ENCODE measurements at places on chromosomes 4 and X. TPM values are rescaled to one million over a fixed set of nuclear protein-coding genes. Genes with fewer than 3 reads are reported as not detected.

DNA sequence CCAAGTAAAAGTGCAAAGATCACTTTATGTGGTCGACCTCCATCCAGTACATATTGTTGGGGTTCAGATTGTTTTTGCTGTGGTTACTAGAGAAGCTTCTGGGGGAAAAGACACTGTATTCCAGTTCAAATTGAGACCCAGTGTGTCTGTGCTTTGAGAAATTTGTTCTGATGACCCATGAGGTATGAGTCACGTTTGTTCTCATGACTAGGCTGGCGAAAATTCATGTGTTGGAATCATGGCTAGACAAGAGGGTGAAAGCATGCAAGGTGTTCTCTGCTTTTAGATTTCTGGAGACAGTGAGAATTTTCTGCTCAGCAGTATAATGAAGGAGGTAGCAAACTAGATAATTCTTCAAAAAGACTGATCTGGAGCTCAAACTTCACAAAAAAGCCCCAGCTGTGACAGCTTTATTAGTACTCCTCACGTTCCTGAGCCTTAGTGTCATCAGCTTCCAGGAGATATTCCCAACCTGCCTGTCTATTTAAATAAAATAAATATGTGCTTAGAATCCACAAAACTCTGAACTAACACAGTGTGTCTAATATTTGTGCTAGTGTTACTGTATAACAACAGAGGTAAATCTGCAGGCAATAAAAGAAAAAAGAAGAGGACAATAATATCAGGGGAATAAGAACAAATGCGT, 24.4 kb upstream of the FAM47B start:
- H3K27me3 ChIP-seq, result no peaks in the 10 kb centered on the region
- H3K4me3 ChIP-seq, result no peak overlapping the region
- no peak overlapping the region for H3K27ac ChIP-seq
- H3K36me3 ChIP-seq, result no peaks in the 10 kb centered on the region

Gene RHOXF2
- not detected for total RNA-seq

DNA sequence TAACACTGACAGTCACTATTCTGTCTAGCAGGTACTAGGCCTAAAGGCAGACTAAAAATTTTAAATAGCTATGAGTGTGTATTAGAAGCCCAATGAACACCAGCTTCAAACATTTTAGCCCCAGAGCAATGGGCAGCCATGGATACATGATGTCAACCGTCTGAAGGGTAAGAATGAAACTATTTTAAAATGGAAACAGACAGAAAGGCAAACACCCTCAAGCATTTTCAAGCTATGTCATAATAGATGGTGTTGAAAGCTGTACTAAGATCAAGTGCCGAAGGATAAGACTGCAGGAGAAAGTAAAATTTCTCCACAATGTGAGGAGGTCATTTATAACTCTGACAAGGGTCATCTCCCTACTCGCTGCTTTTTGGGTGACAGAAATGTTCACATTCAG, 225.0 kb downstream of the COL25A1 start:
- H3K36me3 ChIP-seq, result no peaks in the 10 kb centered on the region
- no peak for DNase-seq
- H3K4me1 ChIP-seq, result no peaks in the 10 kb centered on the region
- H3K4me3 ChIP-seq, result no peak overlapping the region

Gene UGT2A1
- 0.05 TPM for total RNA-seq

GRCh38 chr4:70874268-70875156, 27.7 kb upstream of the MOB1B start:
- H3K27ac ChIP-seq, result no peak overlapping the region
- no peaks in the 10 kb centered on the region for H3K36me3 ChIP-seq
- no peaks in the 10 kb centered on the region for H3K4me1 ChIP-seq

Gene FMR1NB
- total RNA-seq, result not detected

Gene SCD5
- total RNA-seq, result 1.9 TPM

Gene NSG1
- 0.33 TPM for total RNA-seq

Measured in liver (tissue), 10 donors.